ENCODE measurements at places on chromosomes 4 and X. TPM values are rescaled to one million over a fixed set of nuclear protein-coding genes. Genes with fewer than 3 reads are reported as not detected.

DNA sequence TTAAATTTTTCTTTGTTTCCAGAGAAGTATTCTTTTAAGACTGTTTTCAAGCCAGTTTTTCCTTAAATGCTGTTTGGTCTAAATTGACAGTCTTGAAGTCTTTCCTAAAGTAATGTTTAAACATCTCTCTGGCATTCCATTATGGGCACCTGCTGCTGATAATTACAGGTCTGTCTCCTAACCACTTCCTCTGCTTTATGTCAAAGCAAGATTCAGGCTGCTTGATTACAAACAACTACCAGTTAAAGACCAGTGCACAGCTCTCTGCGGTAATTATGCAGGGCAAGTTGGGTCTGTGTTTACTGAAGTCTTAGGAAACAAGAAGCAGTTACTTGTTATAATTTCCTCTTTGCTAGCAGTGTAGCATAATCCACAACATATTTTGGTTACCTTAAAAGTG, 17.6 kb downstream of the UNC5C start:
- no peak overlapping the region for H3K4me3 ChIP-seq
- no peaks in the 10 kb centered on the region for H3K27me3 ChIP-seq
- no peak for DNase-seq

The USP51 gene
- total RNA-seq: 0.49 TPM

GRCh38 chr4:168993714-168994510, 16.1 kb downstream of the CBR4 start:
- no peaks in the 10 kb centered on the region for H3K27me3 ChIP-seq
- no peak overlapping the region for H3K4me3 ChIP-seq
- H3K36me3 ChIP-seq: no peaks in the 10 kb centered on the region
- no peaks in the 10 kb centered on the region for H3K4me1 ChIP-seq
- H3K27ac ChIP-seq: no peak overlapping the region
- no peak for DNase-seq

DNA sequence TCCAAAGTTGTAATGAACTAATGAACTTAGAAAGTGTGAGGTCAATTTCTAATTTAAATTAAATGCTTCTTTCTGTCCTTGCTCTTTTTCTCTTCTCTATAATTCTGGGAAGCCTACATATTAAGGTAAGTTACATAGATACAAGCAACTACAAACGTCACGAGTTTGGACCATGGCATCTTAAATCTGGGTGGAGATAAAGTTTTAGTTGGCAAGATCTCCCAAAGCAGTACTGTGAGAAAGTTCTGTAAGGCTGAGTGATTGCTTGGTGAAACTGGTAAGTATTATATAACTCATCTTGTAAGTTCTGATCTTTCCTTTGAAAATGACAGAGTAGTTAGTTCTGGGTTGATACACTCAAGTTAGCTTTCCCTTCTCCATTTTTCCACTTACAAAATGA, 125.7 kb upstream of the CBR4 start:
- H3K27ac ChIP-seq: no peak overlapping the region
- no peak overlapping the region for H3K4me3 ChIP-seq
- no peaks in the 10 kb centered on the region for H3K36me3 ChIP-seq
- no peak for DNase-seq
- no peaks in the 10 kb centered on the region for H3K27me3 ChIP-seq
- H3K4me1 ChIP-seq: no peaks in the 10 kb centered on the region

The GRSF1 gene
- 91.0 TPM for total RNA-seq

The MAOB gene
- total RNA-seq: 9.2 TPM

The SMR3B gene
- total RNA-seq: not detected

GRCh38 chrX:7316280-7316679, 168.3 kb upstream of the PUDP start:
- H3K36me3 ChIP-seq: no peaks in the 10 kb centered on the region
- H3K27me3 ChIP-seq: no peaks in the 10 kb centered on the region
- H3K4me1 ChIP-seq: no peaks in the 10 kb centered on the region
- no peak overlapping the region for H3K27ac ChIP-seq

- H3K27ac ChIP-seq: no peak overlapping the region
- DNase-seq: no peak
- H3K4me3 ChIP-seq: no peak overlapping the region
- H3K4me1 ChIP-seq: no peaks in the 10 kb centered on the region
Measured at GRCh38 chrX:48747415-48748016, 14.0 kb upstream of the GLOD5 start.

- no peaks in the 10 kb centered on the region for H3K36me3 ChIP-seq
- H3K27me3 ChIP-seq: no peaks in the 10 kb centered on the region
- DNase-seq: peak; percentile 12
Measured at GRCh38 chrX:65601126-65601525, 66.3 kb upstream of the MSN start.

- H3K27me3 ChIP-seq: no peaks in the 10 kb centered on the region
- no peaks in the 10 kb centered on the region for H3K4me1 ChIP-seq
- no peak overlapping the region for H3K27ac ChIP-seq
Measured at GRCh38 chrX:105837232-105837631, 14.9 kb downstream of the NRK start.

- peak; percentile 88 for DNase-seq
- peaks cover 7% of the 10 kb centered on the region for H3K4me1 ChIP-seq
- no peaks in the 10 kb centered on the region for H3K36me3 ChIP-seq
Measured at GRCh38 chr4:143337600-143338287, 1.1 kb downstream of the GAB1 start.

GRCh38 chr4:3205995-3206394, 43.0 kb upstream of the MSANTD1 start:
- no peaks in the 10 kb centered on the region for H3K27me3 ChIP-seq
- H3K4me3 ChIP-seq: no peak overlapping the region
- H3K27ac ChIP-seq: no peak overlapping the region
- H3K36me3 ChIP-seq: peaks cover 10% of the 10 kb centered on the region

DNA sequence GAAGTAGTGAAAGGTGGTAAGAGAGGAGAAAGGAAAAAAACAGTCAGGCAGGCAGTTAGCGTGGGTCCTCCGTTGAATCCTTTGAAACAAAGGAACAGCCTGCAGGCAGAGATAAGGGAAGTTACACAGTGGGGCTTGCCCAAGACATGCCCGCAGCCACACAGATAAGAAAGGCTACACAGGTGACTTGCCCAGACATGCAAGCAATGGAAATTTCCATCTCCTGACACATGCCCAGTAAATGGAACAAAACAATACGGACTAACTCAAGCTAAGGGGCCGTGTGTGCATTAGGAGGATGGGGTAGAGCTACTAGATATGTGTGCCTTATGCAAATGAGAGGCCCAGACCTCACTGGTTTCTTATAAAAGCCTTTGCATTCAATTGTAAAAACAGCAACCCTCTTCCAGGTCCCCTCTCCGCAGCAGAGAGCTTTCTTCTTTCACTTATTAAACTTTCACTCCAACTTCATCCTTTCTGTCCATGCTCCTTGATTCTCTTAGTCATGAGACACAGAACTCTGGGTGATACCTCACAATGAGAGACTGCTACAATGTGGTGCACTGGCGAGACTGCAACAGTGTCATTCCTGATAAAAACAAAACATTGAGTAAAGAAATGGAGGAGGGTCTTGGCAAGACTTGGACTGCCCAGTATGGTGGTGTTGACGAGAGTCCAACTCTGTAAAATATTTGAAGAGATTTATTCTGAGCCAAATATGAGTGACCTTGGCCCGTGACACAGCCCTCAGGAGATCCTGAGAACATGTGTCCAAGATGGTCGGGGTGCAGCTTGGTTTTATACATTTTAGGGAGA, 997.4 kb upstream of the PRKX start:
- no peaks in the 10 kb centered on the region for H3K27me3 ChIP-seq
- no peaks in the 10 kb centered on the region for H3K36me3 ChIP-seq
- H3K27ac ChIP-seq: no peak overlapping the region
- no peaks in the 10 kb centered on the region for H3K4me1 ChIP-seq
- no peak for DNase-seq
- no peak overlapping the region for H3K4me3 ChIP-seq

The BEX1 gene
- 0.77 TPM for total RNA-seq

DNA sequence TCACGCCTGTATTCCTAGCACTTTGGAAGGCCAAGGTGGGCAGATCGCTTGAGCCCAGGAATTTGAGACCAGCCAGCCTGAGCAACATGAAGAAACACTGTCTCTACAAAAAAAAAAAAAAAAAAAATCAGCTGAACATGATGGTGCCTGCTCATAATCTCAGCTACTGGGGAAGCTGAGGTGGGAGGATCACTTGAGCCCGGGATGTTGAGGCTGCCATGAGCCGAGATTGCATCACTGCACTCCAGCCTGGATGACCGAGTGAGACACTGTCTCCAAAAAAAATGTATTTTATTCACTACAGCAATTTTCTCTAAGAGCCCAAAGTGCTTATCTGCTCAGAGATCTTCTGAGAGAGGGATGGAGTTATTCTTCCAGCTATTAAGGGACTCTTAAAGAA, 215.8 kb upstream of the PPP3CA start:
- no peak overlapping the region for H3K4me3 ChIP-seq
- no peak overlapping the region for H3K27ac ChIP-seq
- DNase-seq: no peak
- H3K36me3 ChIP-seq: no peaks in the 10 kb centered on the region
- H3K4me1 ChIP-seq: no peaks in the 10 kb centered on the region

The ACTRT1 gene
- not detected for total RNA-seq

DNA sequence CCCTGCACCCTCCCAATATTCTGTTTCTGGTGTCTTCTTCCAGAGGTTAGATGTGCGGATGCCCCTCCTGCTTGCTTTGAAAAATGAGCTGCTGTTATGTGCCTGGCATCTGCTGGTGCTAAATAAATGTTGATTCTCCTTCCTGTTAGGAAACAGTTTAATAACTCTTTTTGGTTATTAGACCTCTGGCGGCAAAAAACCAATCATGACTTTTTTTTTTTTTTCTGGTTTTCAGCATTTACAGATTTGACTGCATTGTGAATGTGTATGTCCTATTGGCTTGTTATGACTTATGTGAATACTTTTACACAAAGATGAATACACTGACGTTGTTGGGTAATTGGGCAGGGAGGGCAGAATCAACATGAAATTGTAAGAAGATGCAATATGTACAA, 13.6 kb upstream of the TMEM156 start:
- peak overlapping the region; percentile 81 for H3K27ac ChIP-seq

GRCh38 chr4:10530137-10530786, 73.0 kb upstream of the ZNF518B start:
- DNase-seq: no peak
- H3K27ac ChIP-seq: no peak overlapping the region
- H3K4me3 ChIP-seq: no peak overlapping the region
- peaks cover 5% of the 10 kb centered on the region for H3K36me3 ChIP-seq
- no peaks in the 10 kb centered on the region for H3K27me3 ChIP-seq

The MAGEE1 gene
- total RNA-seq: 0.99 TPM

DNA sequence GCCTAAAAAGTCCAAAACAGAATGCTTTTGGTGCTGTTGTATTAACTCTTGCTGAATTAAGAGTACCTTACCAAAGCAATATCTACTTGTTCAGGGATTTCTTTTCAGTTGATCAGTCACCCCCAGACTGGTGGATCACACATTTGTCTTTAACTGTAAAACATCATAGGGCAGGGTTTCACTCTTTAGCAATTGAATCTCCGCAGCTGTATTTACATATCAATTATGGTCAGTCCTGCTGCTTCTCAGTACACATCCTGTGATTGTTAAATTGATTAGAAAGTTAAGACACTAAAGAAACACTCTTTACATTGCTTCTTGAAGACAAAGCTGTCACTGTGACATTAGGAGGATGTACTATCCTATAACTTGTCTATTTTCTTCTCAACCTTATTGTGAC, 277.1 kb upstream of the ADGRL3 start:
- no peaks in the 10 kb centered on the region for H3K4me1 ChIP-seq
- no peak overlapping the region for H3K4me3 ChIP-seq
- no peak overlapping the region for H3K27ac ChIP-seq

DNA sequence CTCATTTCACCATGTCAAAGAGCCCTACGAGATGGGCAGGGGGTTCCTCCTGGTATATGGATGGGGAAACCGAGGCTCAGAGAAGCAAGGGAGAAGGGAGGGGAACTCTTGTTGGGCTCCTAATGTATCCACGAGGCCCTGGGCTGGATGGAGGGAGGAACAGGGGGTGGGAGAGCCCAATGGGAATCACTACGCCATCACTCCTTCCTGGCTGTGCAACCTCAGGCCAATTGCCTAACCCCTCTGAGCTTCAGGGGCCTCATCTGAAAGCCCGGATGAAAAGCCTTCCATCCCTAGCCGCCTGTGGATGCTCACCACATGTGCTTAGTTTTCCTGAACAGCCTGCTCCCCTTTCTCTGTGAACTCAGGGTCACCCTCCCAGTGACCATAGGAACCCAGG, 57.8 kb downstream of the PPP2R2C start:
- H3K27ac ChIP-seq: no peak overlapping the region
- H3K4me1 ChIP-seq: no peaks in the 10 kb centered on the region
- no peaks in the 10 kb centered on the region for H3K27me3 ChIP-seq
- H3K4me3 ChIP-seq: no peak overlapping the region

DNA sequence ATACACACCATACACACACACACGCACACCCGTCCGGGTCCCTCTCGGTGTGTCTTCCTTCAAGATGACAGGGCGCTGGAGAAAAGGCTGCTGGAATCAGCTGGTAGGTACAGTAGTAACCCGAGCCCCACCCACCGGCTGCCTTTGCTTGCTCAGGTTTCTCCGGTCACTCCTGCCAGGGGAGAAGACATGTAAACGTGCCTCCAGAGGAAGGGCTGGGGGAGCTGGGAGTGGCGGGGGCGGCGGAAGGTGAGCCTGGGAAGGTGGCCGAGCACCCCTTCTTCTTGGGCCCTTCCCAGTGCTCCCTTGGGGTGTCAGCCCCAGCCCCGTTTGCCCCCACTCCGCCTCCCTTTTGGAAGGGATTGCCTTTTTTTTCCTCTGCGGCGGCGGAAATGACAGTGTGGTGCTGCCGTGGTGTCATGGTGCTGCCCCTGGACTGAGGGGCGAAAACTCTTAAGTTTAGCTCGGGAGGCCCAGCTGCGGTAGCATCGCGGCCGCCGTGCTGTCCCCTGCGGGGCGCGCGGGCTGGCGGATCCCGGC, at the start of gene MID2:
Gene MID2, plus strand, starts transcription at position 169 of the 540 bp plus-strand sequence. CDS start 561 bp downstream, outside the sequence.
- H3K4me1 ChIP-seq: no peaks in the 10 kb centered on the region
- peak within 1 kb of the TSS; percentile 69 for H3K27ac ChIP-seq
- DNase-seq: peak; percentile 71
- peak within 1 kb of the TSS; percentile 47 for H3K4me3 ChIP-seq
- no peaks in the 10 kb centered on the region for H3K36me3 ChIP-seq

GRCh38 chr4:25925486-25926201, 11.6 kb downstream of the SMIM20 start:
- H3K27me3 ChIP-seq: no peaks in the 10 kb centered on the region
- peak; percentile 47 for DNase-seq
- no peaks in the 10 kb centered on the region for H3K4me1 ChIP-seq
- no peaks in the 10 kb centered on the region for H3K36me3 ChIP-seq
